HFFc6 (cell line): ENCODE measurements at places on chromosomes 11 and 22. TPM values are rescaled to one million over a fixed set of nuclear protein-coding genes. Genes with fewer than 3 reads are reported as not detected.
A peak's percentile ranks its signal among the peaks of the same experiment; 100 is the strongest.

Gene NOX4
- 3.1 to 7.0 TPM (median 5.4 TPM) in 3 replicates for total RNA-seq

DNA sequence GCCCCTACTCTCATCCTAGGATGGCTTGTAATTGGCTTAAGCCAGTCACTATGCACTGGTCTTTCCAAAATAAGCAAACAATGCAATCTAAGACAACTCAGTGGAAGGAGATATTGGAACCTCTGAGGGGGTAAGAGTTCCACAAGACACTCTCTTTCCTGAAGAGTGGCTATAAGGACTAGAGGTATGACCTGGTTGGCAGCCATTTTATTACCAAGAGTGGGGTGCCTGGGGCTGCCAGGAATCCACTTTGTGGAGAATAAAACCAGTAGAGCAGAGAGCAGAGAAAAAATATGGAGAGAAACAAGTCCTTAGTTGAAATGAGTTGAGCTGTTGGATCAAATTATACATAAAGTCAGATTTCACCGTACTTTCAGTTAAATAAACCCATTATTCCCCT lies 38.8 kb upstream of the CAPRIN1 start:
- no peak for DNase-seq

DNA sequence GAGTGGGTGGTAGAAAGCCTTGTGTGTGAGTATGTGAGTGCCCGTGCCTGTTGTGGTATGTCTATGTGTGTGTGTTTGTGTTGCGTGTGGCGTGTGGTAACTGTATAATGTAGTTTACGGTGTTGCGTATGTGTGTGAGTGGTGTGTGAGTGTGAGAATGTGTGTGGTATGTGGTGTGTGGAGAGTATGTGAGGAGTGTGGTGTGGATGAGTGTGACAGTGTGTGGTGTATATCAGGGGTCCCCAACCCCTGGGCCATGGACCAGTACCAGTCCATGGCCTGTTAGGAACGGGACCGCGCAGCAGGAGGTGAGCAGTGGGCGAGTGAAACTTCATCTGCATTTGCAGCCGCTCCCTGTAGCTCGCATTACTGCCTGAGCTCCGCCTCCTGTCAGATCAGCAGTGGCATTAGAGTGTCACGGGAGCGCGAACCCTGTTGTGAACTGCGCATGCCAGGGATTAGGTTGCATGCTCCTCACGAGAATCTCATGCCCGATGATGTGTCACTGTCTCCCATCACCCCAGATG lies 5.7 kb downstream of the UPK3A start:
- DNase-seq: no peak

- no peak for DNase-seq
These were observed 24.6 kb upstream of the CWF19L2 start for GRCh38 chr11:107482234-107482633.

DNA sequence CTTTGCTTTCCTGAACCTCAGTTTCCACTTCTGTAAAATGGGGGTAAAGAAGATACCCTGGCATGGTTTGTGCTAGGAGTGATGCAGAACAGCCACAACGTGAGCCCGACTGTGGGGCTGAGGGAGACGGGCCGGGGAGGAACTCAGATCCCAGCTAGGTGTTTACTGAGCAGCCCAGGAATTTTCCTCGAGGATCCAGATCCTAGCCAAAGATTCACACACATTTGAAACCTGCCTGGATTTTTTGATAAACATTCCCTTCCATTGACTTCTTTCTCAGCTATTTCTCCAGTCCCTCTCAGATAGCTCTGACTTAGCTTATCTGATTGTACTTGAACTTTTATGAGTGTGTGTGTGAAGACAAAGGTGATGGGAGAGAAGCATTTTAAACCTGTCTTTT lies 98.0 kb downstream of the KIAA1671 start:
- no peak for DNase-seq

- DNase-seq: no peak
These were observed 64.5 kb downstream of the TP53I11 start for GRCh38 chr11:44885919-44886789.

- DNase-seq: no peak
These were observed 83.9 kb upstream of the MTNR1B start for GRCh38 chr11:92885600-92885999.

Gene GVQW3
- total RNA-seq: 0.31 to 0.92 TPM (median 0.42 TPM) in 3 replicates

DNA sequence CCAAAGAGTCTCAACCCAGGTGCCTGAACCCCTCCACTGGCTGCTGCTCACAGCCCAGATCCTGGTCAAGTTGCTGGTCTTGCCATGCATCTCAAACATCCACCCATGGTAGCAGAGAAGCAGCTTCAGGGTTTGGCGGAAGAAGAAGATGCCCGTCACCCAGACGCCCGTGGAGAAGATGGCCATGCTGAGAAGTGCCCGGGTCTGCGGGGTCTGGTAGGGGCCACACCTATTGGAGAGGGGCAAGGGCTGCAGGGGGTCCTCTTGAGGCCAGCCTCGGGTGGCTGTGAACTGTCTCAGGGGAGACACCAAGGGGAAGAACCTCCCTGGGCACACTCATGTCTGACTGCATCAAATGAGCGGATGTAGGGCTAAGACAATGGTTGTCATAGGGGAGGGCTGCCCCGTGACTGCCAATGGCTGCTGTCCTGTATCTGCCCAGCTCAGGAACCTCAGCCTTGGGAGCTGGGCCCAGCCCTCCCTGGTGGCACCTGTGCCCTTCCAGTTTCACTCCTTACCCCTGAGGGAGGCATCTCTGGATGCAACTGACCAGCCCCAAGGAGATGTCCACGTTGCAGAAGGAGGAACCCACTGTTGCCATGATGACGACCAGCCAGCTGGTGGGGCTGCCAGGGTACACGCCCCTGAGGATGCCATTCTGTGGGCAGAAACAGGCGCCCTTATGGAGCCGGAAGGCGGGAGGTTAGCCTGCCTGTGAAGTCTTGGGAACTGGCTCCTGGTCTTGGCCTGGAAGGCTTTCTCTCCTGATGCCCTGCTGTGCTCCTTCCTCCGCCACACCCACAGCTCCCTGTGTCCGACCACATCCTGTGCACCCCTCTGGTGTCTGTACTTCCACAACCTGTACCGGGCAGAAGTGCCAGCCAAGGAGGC lies 1.2 kb downstream of the CPT1B start:
- no peak for DNase-seq

GRCh38 chr22:41782316-41782715 lies 18.2 kb upstream of the CCDC134 start:
- DNase-seq: no peak

Gene OR8A1
- not detected in 3 replicates for total RNA-seq

GRCh38 chr11:77580712-77581337 lies 8.9 kb upstream of the AQP11 start:
- no peak for DNase-seq

DNA sequence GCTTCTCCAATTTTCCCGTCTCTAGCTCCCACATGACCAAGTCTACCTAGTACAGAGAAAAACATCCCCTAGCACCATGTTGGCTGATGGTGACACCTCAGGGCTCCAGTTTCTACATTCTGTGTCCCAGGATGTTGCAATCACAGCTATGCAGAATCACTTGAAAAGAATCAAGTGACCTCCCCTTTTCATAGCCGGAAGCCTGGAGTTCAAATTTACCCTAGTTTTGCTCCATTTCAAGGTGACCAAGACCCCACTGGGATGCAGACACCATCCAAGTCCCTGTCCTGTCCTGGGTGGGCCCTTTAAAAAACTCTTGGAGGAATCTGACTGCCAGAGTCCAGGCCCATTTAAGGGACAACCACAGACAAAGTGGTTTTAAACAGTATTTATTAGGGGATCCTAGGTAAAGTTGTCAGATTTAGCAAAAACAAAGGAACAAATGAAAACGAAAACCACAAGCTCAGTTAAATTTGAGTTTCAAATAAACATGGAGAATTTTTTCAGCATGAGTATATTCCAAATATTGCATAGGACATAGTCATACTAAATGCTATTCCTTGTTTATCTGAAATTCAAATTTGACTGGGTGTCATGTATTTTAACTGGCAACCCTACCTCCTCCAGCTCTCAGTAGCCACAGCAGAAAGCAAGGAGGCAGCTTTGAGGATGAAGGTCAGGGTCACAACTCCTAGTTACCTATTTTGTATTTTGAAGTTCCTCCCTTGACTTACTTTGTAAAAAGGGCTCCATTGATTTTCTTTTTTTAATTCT lies 52.4 kb downstream of the MIAT start:
- DNase-seq: peak; percentile 62

DNA sequence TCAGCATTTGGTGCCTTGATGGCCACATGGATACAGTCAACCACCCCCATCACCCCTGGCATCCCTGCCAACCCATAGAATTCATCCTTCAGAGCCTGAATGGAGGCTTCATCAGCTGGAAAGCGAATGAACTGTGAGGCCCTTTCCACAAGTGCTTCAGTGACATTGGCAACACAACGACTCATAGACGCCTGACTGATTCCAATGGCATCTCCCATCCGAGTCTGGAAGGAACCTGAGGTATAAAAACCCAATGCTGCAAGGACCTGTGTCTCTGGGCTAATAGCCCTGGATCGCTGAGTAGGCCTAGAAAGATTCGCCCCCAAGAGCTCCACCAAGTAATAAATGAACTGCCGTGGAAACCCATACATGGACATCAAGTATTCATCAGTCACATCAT lies 1.3 kb downstream of the HARBI1 start:
- DNase-seq: peak; percentile 45

DNA sequence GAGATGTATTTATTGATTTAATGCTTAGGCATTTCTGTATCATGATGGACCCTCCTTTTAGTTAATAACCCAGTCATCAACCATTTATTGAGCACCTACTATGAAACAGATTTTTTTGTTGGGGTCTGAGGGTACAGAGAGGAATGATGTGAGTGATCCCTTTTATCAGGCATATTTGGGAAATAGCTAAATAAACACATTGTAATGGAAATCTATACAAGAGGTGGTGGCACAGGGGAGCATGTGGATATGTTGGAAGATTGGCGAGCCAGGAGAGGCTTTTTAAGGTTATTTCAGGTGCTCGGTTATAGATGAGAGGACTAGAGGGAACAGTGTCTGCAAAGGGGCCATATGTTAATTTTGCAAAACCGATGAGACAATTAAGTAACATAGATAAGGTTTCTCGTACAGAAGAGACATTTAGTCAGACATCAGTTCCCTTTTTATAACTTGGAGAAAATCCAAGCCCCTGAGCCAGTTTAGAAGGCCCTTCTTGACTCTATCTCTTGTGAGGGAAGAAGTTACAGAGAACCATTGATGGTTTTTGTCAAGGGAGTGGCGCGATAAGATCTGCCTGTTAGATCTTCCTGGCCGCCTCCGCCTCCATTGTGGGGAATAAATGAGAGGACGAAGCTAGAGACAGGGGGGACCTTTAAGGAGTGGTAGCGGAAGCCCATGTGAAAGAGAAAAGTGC lies 2.0 kb downstream of the ATXN10 start:
- DNase-seq: no peak

DNA sequence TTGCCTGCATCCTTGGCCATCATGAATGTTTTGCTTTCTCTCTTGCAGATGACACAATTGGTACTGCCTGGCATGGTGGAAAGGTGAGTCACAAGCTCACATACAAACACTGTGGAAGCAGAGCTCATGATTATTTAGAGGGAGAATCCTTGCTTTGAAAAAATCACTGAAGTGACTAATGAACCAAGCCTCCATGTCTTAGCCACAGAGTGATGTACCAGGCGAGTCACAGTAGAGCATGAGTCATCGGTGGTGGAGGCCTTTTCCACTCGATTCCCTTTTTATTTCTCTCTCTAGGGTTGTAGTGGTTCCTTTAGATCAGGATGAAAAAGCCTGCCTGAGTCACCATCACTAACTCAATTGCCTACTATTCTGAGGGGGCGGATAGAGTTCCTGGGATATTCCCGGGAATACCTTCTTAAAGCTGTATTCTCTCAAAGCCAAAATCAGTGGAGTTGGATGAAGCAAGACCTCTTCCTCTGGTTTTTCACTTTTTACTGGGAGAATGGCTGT lies 49.6 kb upstream of the ALKBH3 start:
- peak; percentile 100 for DNase-seq

DNA sequence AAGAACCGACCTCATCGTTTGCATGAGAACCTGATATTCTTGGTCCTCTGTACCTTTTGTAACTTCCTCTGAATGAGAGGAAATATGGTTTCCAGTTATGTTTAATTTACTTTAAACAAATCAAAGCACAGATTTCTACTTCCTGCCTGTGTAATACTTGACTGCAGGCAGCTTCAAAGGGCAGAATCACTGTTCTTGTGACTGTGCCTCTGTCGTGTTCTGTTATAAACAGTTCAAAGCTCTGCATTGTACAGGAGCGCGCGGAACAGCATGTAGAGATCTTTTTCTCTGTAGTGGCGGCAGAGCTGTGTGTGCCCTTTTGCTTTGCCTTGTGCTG lies 73.2 kb upstream of the CLDN5 start:
- DNase-seq: no peak

Gene ESAM
- total RNA-seq: 0.11 TPM in 1 of 2 replicates, not detected in the other

- no peak for DNase-seq
These were observed 421.8 kb upstream of the ANO5 start for GRCh38 chr11:21771097-21771496.

GRCh38 chr22:37412495-37413250 lies 14.6 kb downstream of the ELFN2 start:
- DNase-seq: no peak

Gene ARHGEF17
- total RNA-seq: 92.6 to 105 TPM (median 93.4 TPM) in 3 replicates

DNA sequence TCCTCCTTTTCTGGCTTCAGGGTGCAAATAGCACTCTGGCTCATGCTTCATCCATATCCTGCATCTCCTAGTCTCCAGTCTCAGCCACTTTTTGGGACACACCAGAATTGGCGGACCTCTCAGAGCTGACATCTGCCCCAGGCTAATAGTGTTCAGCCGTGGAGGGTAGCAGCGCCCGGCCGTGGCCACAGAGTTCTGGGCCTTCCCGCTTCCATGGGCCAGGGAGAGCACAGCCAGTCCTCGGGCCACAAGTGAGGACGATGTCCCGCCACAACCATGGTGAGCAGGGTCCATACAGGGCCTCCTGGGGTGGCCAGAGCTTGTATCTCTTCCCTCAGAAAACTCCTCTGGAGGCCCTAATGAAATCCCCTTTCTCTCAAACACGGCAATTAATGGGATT lies 26.0 kb downstream of the DKK3 start:
- no peak for DNase-seq

Gene SHISA8
- total RNA-seq: not detected in 3 replicates

Gene TCP11L1
- total RNA-seq: 34.9 to 39.7 TPM (median 38.7 TPM) in 3 replicates

- no peak for DNase-seq
These were observed 96.8 kb upstream of the PLET1 start for GRCh38 chr11:112357488-112357887.
